ENCODE measurements at places on chromosomes 12 and 14.

DNA sequence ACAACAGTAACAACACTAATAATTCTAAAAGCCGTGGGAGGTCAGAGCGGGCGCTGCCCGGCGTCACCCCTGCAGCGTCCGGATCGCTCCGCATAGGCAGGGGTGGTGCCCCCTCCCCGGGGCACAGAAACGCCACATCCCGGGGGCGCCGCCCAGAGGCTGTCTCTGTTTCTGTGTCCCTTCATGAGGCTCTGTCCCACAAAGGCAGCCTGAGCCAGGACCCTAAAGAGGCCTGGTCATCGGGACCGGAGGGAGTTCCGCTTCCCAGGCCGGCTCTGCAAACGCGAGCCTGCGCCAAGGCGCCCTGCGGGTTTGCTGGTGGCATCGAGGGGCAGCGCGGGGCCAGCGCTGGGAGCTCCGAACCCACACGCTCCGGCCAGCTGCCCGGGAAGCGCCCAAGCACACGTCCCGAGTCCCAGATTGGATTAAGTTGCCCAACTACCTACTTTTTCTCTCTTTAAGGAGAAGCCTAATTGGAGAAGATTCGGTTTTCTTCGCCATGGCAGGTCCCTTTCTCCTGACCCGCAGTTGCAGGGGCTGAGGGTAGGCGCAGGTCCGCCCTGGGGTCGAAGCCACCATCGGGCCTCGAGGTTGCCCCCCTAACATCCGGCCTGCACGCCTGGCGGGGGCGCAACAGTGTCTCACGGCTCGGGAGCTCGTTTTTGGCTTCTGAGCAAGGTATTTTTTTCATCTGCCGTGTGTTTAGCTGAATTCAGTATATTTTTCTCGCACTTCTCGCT, 421.7 kb downstream of the VRK1 start:
- DNase-seq, result no peak

DNA sequence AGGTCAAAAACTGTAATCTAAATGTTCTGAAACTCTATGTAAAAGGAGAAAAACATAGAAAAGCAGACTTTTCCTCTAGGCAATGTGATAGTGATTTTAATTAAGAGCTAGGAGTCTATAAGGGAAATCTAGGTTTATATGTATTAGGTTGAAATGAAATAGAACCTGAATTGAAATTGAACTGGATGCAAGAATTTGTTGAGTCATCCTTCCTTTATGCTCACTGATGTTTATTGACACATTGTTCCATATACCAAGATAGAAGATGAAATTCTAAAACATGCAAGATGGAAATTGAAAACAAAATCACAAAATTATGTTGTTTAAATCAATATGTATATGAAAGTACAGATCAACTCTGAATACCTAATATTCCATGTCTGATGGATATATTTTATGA, 170.4 kb upstream of the FLRT2 start:
- no peak for DNase-seq

DNA sequence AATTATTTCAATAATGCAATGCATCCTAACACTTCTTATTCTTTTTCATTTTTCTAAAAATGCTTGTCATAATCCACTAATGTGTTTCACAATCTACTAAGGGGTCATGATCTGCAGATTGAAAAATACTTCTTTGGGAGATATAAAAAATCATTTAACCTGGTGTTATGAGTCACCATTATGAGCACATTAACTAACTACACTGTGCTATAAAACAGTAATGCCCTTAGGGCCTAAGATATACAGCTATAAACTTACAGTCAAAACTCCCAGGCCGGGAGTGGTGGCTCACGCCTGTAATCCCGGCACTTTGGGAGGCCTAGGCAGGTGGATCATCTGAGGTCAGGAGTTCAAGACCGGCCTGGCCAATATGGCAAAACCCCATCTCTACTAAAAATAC, 14.2 kb downstream of the ATXN2 start:
- DNase-seq, result no peak

DNA sequence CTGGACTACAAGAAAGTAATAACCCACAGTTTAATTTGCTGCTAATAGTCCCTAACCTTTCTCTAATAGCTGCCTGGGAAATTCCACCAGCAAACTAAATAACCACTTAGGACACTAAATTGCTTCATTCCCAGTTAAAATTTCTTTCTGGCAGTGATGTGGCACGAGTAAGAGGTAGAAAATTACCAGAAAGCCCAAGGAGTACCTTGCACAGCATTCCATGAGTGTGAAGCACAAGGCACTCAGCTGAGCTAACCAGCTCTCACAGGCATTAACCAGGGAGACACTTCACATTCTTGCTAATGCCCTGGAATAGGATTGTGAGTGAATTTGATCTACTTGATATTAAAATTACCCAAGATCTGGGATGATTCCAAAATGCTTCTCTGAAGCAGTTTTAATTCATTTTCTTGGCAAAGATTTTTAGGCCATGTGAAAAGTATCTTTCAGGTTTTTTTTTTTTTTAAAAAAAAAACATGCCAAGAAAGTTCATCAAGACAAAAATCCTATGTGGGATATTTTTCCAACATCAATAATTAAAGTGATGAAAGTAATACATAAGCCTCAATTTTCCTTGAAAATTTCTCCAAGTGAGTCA, 29.5 kb downstream of the TSPAN8 start:
- no peak for DNase-seq

GRCh38 chr14:106837870-106838269, 1311.5 kb downstream of the TMEM121 start:
- DNase-seq, result no peak

- DNase-seq, result peak; percentile 94
These were observed 17.1 kb downstream of the BCAT1 start for GRCh38 chr12:24931666-24932405.

GRCh38 chr12:27340971-27341370, 8.3 kb downstream of the BMAL2 start:
- DNase-seq, result no peak

GRCh38 chr12:112962561-112962960, 15.8 kb upstream of the OAS2 start:
- no peak for DNase-seq

- DNase-seq, result no peak
These were observed 2.5 kb downstream of the SSPN start for GRCh38 chr12:26197832-26198231.

DNA sequence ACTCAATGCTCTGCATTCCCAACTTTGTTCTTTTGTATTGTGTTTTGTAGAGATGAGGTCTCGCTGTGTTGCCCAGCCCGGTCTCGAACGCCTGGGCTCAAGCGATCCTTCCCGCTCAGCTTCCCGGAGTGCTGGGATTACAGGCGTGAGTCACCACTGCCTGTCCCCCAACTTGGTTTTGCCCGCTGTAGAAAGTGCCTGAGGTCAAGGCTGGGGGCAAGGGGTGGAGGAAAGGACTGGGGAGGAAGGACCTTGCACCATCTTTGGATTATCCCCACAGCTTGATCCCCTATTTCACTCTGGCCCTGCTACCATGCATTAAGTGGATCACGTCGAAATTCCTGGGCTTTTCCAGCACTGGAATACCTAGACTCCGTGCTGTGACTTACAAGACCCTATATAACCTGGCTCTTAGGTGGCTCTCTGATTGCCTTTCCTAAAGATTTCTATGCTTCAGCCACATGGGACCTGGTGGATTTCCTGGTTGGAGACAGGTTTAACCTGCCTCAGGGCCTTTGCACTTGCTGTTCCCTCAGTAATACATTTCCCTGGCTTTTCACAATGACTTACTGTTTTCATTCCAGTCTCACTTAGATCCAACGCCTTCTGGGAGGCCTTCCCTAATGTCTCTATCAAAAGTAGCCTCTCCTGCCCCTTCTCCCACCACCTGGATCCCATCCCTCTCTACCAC, 608 bp upstream of the PIANP start:
- DNase-seq, result peak; percentile 9

DNA sequence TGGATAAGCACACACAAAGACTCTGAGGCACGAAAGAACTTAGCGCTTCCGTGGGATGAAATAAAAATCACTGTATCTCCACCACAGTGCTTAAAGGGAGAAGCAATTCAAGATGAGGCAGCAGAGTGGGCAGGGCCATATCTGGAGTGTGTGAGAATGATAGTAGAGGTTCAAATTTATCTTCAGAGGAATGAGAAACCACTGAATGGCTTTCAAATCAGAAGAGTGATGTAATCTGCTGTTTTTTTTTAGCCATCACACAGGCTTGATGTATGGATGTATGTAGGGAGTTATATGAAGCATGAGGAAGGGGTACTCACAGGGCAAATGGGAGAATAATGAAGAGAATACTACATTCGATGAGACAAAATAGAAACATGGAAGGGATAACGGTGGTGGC, 24.1 kb downstream of the MDGA2 start:
- DNase-seq, result no peak

DNA sequence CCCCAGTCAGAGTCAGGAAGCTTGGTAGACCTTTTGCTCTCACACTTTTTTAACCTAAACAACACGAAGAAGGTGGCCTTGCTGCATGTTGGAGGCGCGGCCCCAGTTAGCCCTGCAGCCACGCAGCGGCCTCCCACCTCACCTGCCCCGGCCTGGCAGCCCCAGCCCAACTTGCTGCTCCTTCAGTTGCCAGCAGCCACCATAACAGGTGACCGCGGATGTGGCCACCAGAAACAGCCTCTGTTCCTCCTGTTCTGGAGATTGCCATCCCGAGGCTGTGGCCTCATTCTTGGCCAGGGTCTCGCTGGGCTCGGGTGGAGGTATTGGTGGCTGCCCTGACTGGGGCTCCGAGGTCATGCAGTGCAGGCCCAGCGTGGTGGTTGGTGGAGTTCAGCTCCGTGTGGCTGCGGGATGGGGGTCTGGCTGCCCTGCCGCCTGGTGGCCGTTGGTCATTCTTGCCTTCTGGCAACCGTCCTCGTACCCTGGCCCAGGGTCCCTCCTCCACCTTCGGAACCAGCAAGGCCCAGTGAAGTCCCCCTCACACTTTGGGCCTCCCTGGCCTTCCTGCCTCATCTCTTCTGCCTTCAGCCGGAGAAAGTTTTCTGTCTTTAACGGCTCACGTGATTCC, 20.7 kb upstream of the TEX22 start:
- DNase-seq, result no peak

GRCh38 chr12:109369831-109370230, 22.1 kb downstream of the MYO1H start:
- no peak for DNase-seq

DNA sequence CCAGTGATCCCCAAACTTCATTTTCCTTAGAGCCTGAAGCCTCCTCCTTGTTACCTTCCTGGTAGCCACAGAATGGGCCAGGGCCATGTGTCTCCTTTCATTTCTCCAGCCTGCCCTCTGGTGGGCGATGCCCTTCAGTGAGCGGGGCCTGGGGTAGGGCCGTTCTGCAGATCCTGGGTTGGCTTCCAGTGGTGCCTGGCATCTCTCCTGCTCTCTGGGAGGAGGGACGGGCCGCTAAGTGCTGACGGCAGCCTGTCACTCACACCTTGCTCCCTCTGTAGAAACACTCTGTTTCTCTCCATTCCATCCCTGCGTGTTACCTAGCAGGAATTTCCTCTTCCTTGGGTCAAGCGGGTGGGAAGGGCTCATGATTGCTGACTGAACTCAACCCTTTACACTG, 232.1 kb downstream of the CACNA1C start:
- peak; percentile 69 for DNase-seq

DNA sequence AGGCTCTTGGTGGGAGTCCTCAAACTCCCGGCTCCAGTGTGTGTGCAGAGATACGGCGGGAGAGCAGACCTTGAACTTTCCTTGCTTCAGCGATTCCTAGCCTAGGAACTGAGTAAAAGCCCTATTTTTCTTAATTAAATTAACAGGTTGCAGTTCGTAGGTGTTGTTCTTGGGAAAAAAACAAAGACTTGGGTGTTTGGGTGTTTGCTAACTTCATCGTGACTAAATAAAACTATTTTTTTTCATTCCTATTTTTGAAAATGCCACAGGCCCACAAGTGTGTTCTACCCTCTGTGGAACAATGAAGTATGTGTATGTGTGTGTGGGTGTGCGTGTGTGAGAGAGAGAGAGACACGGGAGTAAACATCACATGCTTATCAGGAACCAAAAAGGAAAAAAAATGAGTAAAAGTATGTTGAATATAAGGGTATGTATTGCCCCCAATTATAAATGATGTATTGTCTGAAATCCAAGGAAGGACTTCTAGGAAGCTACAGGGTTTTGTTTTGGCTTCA, 651 bp downstream of the TMEM117 start:
- no peak for DNase-seq

DNA sequence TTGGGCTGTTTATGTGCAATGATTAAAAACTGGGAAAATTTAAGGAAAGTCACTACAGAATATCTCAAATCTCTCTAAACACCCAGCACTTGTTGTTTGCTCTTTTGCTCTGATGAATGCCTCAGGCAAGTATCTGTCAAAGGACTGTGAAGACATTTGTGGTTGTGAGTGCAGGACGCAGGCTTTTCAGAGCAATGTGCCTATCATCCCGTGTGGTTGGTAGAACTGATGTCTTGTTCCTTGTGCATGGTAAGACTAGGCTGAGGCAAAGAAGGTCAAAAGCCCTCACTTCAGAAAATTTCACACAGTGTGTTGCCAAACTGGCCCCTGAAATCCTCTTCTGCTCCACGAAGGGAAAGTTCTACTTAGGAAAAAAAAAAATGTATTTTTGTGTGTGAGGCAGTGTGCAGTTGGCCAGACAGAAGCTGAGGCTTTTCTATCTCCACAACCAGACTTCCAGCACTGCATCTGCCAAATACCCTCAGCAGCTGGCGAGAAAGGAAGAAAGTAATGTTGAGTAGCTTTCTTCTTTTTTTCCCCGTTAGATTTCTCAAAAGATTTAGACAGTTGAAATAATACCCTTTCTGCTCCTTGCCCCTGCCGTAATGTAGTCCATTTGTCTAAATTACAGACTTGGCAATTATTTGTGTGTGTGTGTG, 1103.1 kb downstream of the VRK1 start:
- no peak for DNase-seq

DNA sequence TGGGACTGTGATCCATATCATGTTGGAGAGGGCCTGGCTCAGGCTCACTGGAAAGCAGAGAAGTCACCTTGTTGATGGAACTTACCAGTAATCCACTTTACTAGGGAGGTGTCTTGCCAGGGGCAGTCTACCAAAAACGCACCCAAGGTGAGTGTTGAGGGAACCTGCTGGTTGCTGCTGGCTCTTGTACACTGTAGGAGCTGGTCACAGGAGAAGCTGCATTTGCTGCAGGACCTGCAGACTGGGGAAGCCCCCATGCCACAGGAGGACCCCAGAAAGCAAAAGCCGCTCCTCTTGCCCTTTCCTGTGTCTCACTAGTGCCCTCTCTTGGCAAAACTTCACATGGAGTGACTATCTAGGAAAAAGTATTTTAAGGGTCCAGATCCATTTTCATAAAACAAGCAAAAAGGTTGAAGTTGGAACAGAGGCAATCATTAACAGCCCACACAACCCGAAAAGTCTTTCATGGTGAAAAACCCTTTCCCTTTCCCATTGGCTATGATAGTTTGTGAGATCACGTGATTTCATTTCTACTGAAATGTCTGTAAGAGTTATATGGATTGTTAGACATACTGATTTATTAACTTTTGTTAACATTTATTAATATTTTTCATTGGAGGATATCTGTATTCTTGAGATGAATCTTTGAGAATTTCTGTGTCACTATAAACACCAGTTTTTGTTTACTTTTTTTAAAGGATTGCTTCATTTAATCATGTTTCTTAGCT, 59.2 kb downstream of the RASSF8 start:
- peak; percentile 18 for DNase-seq
